Right ventricle myocardium inferior (tissue), 1 donor: ENCODE measurements at places on chromosomes 3 and 15. TPM values are rescaled to one million over a fixed set of nuclear protein-coding genes. Genes with fewer than 3 reads are reported as not detected.

- DNase-seq, result peak; percentile 9
Measured at GRCh38 chr15:29031502-29032228, 145.9 kb downstream of the APBA2 start.

DNA sequence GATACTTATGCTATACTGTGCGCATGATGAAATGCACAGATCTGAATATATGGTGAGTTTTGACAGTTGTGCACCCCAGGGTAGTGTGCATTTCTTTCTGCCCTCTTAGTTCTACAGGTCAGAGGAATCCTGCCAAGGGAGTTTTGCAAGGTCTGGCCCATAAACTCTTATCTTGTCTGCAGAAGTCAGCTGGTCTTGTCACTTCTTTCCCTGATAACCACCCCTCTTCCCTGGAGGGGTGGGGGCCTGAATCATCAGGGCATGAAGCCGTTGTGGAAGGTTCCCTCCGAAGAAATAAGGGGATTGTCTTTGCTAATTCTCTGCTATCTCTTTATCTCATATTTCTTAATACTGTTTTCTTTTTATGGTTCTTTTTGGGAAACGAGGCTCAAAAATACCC lies 30.4 kb downstream of the TRIM71 start:
- no peak for DNase-seq

DNA sequence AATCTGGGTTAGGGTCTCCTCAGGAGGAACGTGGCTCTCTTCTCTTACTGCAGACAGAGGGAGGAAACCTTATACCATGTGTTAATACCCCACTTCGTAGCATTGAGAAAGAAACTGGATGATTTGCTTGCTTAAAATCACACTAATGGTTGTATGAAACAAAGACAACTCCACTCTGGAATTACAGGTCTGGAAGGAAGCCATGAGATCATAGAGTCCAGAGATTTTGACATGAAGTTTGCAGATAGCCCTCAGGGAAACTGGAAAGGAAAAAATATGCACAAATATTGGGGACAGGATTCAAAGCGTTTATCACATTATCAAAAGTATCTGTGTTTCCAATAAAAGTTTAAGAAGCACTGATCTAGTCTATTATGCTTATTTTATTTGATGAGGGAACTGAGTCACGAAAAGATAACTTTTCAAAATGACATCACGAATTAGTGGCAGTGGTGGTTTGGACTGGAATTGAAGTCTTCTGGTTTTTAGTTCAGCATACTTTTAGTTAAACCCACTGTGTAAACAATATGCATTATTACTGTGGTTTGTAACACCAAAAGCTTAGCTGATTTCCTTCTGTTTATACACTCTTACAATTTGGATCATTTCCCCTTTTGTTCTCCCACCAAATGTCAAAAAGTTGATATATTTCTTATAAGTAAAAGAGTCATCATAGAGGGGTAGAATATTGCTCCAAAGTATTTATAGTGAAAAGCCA lies 16.8 kb downstream of the FGF7 start:
- no peak for DNase-seq

DNA sequence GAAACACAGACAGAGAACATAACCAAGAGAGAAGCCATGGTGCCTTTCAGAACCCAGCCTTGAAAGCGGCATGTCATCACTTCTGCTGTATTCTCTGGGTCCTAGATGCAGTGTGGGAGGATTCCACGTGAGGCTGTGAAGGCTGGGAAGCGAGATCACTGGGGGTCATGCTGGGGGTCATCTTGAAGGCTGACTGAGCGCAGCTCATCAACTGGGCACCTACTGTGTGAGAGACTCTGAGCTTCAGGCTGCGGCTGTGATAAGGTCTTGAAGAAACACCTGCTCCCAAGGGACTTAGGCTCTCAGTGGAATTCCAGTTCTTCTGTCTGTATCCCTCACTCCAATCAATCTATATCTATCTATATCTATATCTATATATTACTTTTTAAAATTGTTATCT lies 91.8 kb upstream of the KLF13 start:
- DNase-seq, result no peak

GRCh38 chr15:57611938-57612337 lies 20.2 kb downstream of the MYZAP start:
- DNase-seq, result no peak

GRCh38 chr3:58350627-58351013 lies 17.9 kb downstream of the PXK start:
- DNase-seq, result no peak

GRCh38 chr3:141412087-141412935 lies 44.0 kb downstream of the ZBTB38 start:
- peak; percentile 75 for DNase-seq

DNA sequence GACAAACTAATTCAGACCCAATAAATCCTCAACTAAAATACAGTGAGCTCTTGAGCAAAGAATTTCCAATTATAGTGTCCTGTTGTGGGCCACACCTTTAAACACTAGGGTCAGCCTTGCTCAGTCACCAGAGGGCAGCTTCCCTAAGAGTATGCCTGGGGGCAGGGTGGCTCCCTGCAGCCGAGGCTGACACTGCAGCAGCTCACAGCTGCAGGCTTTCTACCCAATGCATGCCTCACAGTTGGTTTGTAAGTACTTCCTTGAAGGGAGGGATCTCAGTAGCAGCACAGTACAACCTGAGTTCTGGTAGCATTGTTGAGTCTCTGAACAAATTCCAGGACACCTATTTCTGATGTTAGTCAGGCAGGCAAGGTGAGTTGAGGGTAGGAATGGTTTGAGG lies 335.6 kb downstream of the TUSC7 start:
- peak; percentile 69 for DNase-seq

DNA sequence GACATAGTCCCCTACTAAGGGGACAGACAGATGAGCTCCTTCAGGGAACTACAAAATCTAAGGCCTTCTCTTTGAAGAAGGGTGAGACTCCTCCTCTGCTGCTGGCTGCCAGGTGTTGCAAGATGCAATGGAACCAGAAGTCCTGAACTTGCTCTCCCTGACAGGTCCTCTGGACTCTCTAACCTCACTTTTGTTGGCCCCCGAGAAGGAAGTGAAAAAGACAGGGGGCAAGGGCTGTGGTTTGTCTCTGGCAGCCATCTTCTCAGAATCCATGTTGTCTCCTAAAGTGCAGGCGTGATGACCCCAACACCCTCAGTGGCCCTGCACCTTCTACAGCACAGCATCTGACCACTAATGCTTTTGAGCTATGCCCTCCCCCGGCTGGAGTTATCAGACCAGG lies 292.5 kb downstream of the CHST2 start:
- no peak for DNase-seq

DNA sequence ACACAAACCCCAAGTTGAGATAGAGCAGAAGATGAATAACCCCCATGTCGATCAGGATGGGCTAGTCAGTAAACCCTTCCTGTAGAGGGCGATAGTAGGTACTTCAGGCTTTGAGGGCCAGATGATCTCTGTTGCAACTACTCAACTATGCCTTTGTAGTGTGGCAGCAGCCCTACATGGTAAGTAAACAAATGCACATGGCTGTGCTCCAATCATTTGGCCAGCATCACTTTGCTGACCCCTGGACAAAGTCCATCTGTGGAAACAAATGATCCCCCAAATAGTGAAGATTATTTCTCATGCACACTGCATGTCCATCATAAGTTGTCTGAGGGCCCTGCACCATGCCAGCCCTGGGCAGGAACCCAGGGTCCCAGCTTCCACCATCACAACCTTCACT lies 402.2 kb upstream of the PROK2 start:
- DNase-seq, result no peak

GRCh38 chr15:38499651-38500050 lies 45.7 kb downstream of the FAM98B start:
- DNase-seq, result no peak

DNA sequence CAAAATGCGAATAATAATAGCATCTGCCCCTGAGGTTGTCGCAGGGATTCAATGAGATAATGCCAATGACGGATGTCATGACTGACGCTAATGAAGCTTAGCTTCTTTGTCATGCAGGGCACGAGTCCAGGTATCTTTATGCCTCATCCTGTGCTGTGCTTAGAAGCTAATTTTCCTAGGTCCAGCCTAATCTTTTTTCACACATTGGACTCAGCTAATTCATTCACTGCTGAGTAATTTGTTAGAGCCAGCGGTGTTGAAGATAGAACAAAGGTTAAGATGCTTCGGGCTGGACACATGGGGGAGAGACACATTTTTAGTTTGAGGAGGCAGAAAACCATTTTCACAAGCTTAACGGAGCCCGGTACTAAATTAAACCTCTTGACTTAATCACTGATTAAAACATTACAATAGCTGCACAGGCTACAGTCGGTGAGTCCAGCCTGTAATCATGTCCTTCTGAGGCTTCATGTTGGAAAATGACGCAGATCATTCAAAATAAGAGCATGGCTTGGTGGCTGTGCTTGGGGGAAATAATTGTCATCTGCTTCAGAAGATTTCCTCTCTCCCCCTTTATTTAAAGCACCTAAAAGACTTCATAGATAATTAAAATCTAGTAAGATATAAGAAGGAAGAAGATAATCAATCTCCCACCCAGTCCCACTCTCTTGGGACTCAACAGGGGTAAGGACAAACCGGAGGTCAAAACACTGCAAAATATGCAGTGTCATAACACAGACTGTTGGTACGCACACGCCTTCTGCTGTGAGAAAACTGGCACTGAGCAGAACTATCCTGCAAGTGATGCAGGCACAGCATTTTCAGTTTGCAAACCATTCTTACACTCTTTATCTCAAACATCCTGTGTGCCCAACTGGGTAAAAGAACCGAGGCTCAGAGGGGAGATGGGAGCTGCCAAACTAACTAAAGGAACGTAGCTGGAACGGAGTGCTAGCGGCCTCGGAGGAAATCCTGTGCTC lies 3.3 kb upstream of the CCDC174 start:
- no peak for DNase-seq

DNA sequence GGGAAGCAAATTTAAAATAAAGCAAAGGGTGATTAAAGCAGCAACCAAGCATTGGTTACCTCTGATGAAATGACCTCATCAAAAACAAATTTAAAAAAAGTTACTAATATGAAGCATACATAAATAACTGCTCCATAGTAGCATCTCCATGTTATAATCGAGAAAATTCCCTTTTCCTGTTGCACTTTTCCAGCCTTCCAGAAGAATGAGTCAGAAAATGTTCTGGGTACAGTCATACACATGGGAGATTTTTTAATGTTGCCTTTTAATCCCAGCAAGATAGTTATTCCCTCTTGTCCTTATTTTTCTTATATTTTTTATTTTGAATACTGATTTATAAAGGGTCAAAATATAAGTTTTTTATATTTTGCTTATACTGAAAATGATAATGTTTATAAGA lies 2.6 kb upstream of the TMCO5A start:
- DNase-seq, result no peak

- DNase-seq, result no peak
Measured at GRCh38 chr3:47950453-47951169, 65.6 kb downstream of the MAP4 start.

DNA sequence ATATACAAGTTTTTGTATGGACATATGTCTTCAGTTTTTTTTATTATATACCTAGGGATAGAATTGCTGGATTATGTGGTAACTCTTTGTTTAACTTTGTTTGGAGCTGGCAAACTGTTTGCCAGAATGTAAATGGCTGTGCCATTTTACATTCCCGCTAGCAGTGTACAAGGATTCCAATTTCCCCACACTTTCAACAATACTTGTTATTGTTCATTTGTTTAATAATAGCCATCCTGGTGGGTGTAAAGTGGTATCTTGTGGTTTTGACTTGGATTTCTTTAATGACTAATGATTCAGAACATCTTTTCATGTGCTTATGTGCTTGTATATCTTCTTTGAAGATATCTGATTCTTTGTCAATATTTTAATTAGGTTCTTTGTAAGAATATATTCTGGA lies 64.4 kb downstream of the ZNF609 start:
- no peak for DNase-seq

- DNase-seq, result no peak
Measured at GRCh38 chr15:65638681-65639089, 16.9 kb downstream of the SLC24A1 start.

- DNase-seq, result no peak
Measured at GRCh38 chr15:97998307-97999071, 38.0 kb downstream of the ARRDC4 start.

- DNase-seq, result peak; percentile 90
Measured at GRCh38 chr15:73683777-73684580, at the start of gene CD276. Gene CD276 (plus strand): TSS chr15:73684383. CDS start chr15:73699640, 15,257 bp downstream.

The NEDD4 gene
- total RNA-seq, result 9.7 TPM

The MCF2L2 gene
- 0.22 TPM for total RNA-seq

The LHFPL4 gene
- total RNA-seq, result not detected

The GOLGA6L7 gene
- total RNA-seq, result not detected

The CISH gene
- total RNA-seq, result 13.2 TPM

The TBCCD1 gene
- total RNA-seq, result 5.3 TPM

The ZDHHC23 gene
- total RNA-seq, result 4.4 TPM

The THRB gene
- 25.9 TPM for total RNA-seq

The GASK1A gene
- 0.92 TPM for total RNA-seq

The NEK10 gene
- total RNA-seq, result 9.8 TPM
